ENCODE measurements at places on chromosomes 13 and 19.

- no peak for DNase-seq
Observed at GRCh38 chr13:94758436-94758960, 46.2 kb upstream of the SOX21 start.

GRCh38 chr13:83350569-83350968 is 531.7 kb downstream of the SLITRK1 start:
- DNase-seq: no peak

DNA sequence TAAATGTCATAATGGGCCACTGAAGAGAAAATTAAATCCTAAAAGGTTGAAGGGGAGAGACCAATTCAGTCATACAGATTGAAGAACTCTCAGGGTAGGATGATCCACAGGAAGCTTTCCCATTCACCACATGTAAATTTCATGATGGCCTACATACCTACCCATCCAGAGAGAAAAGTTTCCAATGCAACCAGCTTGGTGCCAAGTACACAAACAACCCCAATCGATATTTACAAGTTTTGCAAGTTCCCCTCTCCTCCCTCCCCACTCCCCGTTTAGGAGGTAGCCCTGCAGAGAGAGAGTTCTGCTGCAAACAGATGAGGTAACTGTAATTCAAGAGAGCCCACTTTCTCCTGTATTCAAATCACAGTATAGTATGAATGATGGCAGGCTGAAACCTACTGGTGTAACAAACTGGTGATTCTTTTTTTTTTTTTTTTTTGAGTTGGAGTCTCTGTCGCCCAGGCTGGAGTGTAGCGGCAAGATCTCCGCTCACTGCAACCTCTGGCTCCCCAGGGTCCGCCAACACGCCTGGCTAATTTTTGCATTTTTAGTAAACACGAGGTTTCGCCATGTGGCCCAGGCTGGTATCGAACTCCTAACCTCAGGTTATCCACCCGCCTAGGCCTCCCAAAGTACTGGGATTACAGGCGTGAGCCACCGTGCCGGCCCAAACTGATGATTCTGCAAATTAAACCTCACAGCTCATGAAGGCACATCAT is 14.4 kb downstream of the FOXO1 start:
- DNase-seq: no peak

DNA sequence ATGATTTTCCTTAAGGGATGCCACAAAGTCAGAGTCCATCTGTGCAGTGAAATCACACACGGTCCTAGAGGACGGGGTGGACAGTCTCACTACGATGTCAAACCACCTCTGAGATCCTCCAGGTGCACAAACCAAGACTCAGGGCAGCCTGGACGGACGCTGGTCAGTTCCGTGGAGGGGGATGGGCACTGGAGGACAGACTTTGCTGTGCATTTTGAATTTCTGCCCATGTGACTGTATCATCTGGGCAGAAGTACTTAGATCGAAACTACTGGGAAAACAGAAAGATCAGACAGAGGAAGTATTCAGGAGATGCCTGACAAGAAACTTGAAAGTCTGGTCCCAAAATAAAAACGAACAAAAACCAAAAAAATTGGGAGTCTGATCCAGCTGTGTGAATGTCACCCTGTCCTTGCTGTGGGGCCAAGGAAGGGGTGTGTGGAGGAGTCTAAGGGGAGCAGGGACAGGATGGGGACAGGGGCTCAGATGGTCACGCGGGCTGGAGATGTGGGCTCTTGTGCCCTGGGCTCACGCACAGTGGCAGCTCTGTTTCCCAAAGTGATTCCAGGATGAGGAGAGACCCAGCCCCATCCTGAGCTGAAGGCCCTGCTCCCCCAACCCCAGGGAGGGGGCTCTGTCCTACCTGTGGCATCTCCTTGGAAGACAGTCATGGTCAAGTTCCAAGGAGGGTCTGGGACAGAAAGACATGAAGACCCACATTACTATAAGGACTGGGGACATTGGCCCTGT is 1.5 kb downstream of the SIGLEC8 start:
- no peak for DNase-seq

- no peak for DNase-seq
Observed at GRCh38 chr13:82248762-82249161, 1633.5 kb downstream of the SLITRK1 start.

DNA sequence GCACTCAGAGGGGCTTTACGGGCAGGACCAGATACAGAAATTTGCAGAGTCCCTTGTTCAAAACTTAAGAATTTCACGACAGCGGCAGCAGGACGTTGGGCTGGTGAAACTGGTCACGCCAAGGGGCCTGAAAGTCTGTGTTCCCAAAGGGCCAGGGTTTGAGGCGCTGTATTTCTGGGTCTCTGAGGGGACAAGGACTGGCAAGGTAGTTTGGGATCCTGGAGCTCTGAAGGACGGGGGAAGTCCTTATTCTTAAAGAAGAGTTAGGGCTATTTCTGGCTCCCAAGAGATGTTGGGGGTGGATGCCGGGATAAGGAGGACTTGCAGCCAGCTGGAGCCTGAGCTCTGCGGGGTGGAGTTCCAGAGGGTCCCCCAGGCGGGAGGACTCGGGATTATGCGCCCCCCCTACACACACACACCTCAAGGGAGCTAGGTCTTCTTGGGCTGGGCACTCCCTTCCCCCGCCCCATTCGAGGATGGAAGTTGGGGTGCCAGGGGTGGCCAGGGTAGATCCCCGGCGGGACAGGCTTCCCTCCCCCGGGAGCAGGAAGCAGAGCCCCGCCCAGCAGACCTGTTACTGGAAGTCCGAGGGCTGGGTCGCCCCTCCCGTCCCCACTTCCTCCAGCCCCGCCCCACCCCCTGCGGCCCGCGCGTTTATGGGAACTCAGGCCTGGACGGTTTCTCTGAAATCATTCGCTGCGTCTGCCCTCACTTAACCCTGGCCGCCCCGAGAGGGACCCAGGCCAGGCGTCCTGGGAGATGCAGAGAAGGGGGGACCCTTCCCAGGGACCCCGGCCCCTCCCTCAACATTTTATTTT is 5.6 kb downstream of the BCL3 start:
- DNase-seq: no peak

GRCh38 chr19:5515737-5516136 is 52.0 kb downstream of the TINCR start:
- DNase-seq: no peak

DNA sequence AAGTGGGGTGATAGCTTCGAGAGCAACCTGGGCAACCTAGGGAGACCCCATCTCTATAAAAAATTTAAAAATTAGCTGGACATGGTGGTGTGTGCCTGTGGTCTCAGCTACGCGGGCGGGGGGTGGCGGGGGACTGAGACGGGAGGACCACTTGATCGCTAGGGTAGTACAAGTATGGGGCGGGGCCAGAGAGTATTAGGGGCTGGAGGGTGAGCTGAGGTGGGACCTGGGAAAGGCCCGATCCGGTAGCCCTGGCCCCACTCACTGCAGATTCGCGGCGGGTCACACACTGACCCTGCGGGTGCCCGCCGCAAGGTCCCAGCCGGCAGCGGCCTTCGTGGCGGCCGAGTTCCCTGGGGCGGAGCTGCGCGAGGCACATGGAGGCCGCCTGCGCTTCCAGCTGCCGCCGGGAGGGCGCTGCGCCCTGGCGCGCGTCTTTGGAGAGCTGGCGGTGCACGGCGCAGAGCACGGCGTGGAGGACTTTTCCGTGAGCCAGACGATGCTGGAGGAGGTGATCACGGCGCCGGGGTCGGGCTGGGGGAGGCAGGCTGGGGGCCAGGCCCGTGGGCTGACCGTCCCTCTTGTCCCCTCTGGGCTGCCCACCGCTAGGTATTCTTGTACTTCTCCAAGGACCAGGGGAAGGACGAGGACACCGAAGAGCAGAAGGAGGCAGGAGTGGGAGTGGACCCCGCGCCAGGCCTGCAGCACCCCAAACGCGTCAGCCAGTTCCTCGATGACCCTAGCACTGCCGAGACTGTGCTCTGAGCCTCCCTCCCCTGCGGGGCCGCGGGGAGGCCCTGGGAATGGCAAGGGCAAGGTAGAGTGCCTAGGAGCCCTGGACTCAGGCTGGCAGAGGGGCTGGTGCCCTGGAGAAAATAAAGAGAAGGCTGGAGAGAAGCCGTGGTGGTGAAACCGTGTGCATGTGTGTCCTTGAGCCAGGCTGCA is 2.0 kb upstream of the ARHGAP45 start:
- no peak for DNase-seq

DNA sequence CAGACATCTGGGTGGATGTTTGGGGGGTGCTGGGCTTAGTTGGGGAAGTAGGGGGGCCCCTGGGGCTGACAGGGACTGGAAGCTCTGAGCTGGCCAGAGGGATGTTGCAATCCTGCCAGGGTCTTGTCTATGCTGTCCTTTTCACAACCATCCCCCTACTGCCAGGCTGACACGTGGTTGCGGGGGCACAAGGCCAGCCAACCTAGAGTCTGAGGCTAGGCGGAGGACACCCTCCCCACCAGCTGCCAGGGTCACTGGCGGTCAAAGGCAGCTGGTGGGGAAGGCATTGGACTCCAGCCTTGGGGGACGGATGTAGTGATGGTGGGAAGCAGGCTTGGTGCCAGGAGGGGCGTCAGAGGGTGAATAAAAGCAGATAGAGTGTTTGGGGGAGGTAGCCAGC is 1.6 kb upstream of the APOC1 start:
- no peak for DNase-seq

GRCh38 chr19:13012690-13013608 is 17.7 kb downstream of the NFIX start:
- no peak for DNase-seq

DNA sequence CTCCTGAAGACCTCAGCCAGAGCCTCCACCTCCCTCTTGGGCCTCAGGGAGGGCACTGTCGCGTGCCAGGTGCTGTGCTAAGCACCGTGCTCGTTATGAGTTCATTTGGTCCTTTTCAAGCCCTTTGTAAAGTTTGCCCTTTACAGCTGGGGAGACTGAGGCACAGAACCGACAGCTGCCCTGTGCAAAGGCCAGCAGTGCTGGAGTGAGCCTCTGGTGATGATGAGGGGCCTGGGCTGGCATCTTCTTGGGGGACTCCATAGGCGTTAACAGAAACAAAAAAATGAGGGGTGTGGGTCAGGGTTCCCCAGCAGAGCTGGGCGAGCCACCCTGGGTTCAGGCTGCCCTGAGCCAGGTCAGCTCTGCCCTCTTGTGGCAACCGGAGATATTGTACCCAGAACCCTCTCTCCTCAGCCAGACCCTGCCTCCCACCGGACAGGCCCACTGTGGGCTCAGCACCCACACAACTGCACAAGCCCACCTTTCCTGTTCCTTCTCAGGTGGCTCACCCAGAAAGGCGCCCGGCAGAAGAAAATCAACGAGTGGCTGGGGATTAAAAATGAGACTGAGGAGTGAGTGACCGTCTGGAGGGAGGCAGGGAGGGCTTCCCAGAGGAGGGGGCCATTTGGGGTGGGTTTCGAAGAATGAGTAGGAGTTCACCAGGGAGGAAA is 5.5 kb upstream of the IFI30 start:
- no peak for DNase-seq

DNA sequence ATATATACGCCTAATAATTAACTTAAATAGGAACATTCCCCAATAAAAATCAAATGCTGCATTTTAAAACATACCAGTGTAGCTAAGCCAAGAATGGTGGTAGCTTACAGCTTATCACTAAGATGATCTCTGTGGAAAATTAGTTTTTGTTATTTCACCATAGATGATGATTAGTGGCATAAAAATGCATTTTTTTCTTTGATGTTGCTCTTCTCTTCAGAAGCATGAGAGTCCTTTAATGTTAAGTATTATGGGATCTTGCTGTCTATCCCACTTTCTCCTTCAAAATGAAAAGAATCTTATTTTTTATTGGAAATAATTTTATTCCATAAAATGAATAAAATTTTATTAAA is 731.0 kb downstream of the SLITRK1 start:
- DNase-seq: no peak

DNA sequence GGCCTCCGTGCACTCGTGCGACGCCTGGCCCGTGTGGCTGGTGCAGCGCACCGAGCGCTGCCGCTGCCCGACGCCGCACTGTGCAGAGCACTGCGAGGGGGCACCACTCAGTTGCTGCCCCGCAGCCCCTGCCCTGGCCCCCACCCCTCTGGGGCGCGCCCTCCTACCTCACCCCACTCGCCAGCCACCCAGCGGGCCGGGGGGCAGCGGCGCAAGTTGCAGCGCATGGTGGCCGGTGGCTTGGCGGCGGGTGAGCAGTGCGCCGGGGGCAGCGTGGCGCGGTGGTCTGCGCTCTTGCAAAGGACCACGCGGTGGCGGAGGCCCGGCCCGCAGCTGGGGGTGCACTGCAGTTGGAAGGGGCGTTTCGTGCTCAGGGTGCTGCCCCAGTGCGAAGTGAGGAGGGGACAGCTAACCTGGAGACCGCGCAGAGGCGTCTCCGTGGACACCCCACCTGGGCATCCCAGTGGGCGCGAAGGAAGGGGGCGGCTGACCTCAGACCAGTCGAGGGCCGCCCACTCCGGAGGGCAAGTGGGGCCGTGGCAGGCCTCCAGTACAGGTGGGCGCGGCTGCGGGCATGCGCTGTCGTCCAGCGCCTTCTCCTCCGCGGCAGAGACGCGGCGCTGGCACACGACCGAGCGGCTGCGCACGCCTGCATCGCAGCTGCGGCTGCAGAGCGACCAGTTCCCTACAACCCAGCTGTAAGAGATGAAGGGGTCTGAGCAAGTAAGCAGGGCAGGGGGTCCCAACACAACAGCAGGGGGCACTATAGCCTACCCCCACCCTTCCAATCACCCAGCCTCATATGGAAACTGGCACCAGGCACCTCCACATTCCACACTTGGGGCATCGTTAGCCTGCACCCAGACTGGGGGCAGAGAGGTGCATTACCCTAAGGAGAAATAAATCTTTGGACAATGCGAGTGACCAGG is 8.0 kb upstream of the MYO1F start:
- DNase-seq: no peak

DNA sequence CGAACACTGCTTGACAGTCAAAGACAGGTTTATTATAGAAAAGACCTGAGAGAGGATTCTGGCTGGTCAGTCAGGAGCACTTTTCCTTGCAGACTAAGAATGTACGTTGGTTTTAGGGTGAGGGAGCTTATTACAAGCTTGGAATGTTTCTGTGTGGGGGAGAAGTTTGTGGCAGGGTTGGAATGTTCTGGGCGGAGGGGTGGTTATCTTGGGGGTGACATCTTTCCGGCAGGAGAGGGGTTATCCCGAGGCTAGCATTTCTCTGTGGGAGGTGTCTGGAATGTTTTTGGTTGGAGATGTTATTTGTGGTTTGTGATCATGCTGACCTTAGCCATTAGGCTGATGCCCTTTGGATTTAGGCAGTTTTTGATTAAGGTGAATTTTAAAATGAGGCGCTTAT is 61.8 kb downstream of the ZNF136 start:
- DNase-seq: no peak

DNA sequence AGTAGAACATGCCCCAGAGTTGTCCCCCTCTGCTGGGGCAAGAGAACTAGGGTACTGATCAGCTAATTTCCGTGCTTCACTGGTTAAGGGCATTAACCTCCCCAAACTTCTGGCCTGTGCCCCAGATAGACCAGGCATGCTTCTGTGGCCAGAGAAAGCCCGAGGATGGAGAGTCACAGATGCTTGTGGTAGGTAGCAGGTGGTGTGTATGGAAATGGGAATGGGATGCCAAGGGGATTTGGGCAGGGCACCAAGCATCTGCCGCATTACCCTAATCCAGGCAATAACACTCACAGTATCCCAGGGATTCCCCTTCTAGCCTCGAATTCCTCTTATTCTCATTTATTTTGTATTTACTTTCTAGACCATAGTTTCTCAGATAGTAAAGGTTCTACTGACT is 124.8 kb upstream of the KLF12 start:
- DNase-seq: no peak

- no peak for DNase-seq
Observed at GRCh38 chr13:107373551-107373950, 805.6 kb upstream of the ARGLU1 start.

- DNase-seq: no peak
Observed at GRCh38 chr13:34201050-34201913, 383.3 kb downstream of the RFC3 start.

Data from cortex of kidney (tissue), 1 donor.